ENCODE measurements at places on chromosomes 4 and X.

GRCh38 chr4:137474711-137475301, 57.5 kb downstream of the PCDH18 start:
- DNase-seq = no peak

- DNase-seq = no peak
These were observed 19.9 kb upstream of the PPP3CA start for GRCh38 chr4:101367201-101367600.

DNA sequence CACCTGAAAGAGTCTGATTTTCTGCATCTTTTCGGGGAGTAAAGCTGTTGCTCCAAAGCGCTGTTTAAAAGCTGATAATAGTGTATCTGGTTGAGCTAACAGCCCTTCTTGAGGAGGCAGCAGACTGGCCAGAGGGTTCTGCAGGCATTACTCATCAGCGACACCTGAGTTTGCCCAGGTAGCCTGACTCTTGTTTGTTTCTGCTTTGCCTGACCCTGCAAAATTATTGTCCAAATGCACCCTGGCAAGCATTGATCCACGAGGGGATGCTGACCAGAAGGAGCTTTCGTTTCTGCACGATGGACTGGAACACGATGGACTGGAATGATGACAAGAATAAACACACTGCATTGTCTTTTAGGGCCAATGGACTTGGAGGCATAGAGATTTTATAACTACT, 6.2 kb downstream of the CD99 start:
- DNase-seq = no peak

DNA sequence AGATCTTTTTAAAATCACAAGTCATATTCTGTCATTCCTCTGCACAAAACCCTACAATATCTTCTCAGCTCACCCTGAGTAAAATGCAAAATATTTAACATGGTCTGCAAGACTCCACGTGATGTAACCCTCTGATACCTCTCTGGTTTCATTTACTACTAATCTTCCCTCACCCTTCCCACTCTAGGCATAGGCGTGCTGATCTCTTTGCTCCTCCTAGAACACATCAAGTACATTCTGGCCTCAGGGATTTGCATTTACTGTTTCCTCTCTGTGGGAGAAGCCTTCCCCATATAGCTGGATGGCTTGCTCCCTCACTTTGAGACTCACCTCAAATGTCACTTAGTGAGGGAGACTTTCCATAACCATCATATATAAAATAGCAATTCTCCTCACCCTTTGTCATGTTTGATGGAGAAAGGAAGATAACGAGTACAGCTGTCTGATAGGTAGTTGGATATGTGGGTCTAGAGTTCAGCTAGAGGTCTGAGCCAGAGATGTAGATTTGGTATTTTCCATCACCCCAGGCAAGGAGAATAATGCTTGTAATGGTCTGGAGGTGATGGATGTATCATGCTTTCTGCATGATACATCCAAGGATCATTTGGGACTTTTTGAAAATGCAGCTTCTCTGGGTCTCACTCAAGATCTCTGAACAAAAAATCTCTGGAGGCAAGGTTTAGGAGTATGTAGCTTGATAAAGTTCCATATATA, 123.9 kb upstream of the VAMP7 start:
- DNase-seq = no peak

GRCh38 chrX:14380044-14380443, 149.3 kb upstream of the GLRA2 start:
- no peak for DNase-seq

DNA sequence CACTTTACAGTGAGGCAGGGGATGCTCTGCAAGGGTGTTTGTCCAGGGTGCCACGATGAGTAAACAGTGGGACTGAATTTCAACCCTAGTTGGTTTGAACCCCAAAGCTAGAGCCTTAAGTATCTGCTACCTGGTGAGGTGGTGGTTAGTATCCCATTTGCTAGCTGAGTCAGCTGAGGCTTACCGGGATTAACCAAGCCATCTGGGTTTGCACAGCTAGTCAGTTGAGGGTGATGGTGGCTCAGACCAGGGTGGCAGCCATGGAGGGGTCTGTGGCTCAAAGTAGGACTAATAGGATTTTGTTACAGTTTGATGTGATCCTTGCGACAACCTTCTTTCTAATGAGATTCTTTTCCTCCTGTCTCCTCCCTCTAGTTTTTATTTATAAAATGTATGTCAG, 1.9 kb downstream of the EVC start:
- DNase-seq = no peak

GRCh38 chr4:103032574-103032973, 13.1 kb upstream of the SLC9B1 start:
- DNase-seq = no peak

DNA sequence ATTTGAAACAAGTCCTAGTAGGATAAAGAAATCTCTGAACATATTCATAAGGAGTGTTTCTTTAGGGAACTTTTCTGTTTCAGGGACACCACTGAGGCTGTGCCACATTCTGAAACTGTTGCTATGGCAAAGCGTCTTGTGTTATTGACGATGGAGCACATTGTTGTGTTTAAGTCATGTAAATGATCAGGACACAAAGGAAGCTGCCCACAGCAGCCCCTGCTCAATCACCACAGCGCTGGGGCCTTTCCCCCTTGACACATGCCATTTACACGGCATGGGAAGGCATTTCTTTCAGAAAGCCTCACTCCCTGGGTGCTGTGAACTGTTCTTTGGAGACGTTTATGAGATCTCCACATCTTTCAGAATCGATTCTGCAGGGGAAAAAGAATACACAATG, 39.8 kb upstream of the MID1 start:
- DNase-seq = no peak

DNA sequence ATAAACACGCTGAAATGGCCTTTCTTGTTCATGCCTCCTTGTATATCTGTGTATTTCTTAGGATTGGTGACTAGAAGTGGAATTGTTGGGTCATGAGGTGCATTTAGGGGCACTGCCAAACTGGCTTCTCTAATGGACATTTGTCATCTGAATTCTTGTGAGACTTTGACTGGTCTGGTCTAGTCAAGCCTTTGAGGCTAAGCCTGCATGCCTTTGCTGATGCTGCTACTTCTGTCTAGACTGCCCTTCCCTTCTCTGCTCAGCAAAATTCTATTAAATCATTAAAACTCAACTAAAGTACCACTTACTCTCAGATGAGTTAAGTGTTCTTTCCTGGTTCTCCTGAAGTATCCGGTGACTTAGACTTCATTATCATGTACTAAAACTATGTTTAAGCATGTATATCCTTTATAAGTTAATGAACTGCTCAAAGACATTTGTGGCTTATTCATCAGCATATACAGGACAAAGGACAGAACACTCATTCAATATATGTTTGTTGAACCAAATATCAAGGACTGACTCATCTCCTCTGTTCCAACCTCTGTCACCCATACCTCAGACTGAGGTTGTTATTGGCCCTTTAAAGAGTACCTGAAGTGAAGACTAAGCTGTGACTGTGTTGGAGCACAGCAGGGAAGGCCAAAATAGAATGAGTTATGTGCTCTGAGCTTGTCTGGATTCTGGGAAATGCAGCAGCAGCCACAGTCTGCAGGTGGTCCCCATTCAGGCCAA, 9.0 kb downstream of the TCEAL1 start:
- no peak for DNase-seq

DNA sequence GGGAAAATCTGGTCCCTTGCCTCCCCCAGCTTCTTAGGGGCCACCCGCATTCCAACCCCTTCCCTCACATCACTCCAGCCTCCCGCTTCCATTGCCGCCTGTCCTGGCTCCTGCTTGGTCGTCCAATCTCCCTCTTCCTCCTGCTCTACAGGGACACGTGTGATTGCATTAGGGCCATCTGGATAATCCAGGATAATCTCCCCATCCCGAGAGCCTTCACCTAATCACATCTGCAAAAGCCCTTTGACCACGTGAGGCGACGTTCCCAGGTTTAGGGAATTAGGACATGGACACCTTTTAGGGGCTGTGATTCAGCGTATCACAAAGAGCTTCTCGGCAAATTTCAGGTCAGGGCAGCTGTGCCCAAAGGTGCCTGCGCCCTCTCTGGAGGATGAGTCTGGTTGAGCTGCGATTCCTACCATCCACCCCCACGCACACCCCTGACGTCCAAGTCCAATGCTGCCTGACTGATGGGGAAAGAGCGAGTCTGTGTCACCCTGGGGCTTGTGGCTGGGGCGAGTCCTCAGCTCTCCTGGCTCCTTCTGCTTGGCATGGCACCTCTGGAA, 104.6 kb downstream of the PSAPL1 start:
- DNase-seq = no peak
